Endothelial cell (in vitro differentiated cells): ENCODE measurements at places on chromosomes 4 and X. TPM values are rescaled to one million over a fixed set of nuclear protein-coding genes. Genes with fewer than 3 reads are reported as not detected.

GRCh38 chr4:88353324-88353723, 25.3 kb upstream of the HERC6 start:
- H3K4me1 ChIP-seq = no peaks in the 10 kb centered on the region
- no peak overlapping the region for H3K4me3 ChIP-seq
- peaks cover 1% of the 10 kb centered on the region for H3K27me3 ChIP-seq

DNA sequence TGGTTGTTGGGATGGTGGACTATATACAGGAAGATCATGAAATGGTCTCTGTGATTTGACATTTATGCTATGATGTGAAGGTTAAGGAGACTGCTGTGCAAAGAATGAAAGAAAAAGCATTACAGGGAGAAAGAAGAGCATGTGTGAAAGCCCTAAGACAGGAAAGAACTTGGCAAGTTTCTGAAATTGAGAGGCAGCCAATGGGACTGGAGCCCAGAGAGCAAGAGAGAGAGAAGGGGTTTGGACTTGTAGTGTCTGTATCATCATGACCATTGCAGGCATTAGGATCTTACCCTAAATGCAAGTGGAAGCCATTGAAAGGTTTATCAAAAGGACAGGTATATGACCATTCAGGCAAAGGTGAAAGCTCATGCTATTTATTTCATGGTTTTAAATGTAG, 147.1 kb downstream of the NAA11 start:
- no peaks in the 10 kb centered on the region for H3K36me3 ChIP-seq
- no peaks in the 10 kb centered on the region for H3K27me3 ChIP-seq
- no peak overlapping the region for H3K4me3 ChIP-seq
- no peak overlapping the region for H3K27ac ChIP-seq
- H3K4me1 ChIP-seq = no peaks in the 10 kb centered on the region
- no peak for DNase-seq

Gene ZCCHC18
- total RNA-seq = 3.6 TPM

Gene ITM2A
- total RNA-seq = 97.7 TPM

GRCh38 chr4:181216501-181216900, 1026.7 kb upstream of the TENM3 start:
- no peaks in the 10 kb centered on the region for H3K36me3 ChIP-seq
- H3K4me3 ChIP-seq = no peak overlapping the region
- no peak for DNase-seq
- no peak overlapping the region for H3K27ac ChIP-seq

Gene KIAA1210
- total RNA-seq = not detected

DNA sequence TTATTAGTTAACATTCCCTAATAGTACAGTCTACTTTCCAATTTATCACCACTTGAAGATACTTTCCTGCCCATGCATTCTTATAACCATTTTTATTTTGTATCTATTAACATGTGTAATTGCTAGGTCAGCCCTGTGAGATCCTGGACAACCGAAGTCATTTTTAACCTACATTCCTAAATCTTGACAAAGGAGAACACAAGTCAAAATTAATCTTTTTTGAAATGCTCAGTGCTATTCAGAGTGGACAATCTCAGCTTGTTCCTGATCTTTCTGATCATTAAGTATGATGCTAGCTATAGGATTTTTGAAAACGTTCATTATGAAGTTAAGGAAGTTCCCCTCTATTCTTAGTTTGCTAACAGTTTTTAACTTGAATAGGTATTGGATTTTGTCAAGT, 37.5 kb downstream of the ANXA10 start:
- no peak overlapping the region for H3K27ac ChIP-seq
- no peak for DNase-seq
- no peak overlapping the region for H3K4me3 ChIP-seq

Gene RHOXF1
- not detected for total RNA-seq

Gene HS3ST1
- 0.44 TPM for total RNA-seq

DNA sequence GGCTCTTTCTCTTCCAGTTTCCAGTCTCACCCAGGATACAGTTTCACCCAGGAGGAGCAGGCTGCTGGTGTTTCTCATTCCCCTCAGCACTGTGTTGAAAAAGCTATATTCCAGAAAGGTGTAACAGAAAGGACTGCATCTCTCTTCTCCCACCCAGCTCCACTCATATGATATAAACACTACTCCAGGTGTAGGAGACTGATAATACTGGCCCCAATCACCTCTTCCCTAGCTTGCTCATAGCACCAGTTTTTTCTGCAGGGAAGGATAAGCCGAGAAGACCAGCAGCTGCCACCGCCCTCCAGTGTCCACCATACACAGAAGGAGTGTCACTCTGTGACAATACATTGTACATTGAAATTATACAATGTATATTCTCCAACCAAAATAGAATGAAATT, 105.5 kb upstream of the STK26 start:
- no peak overlapping the region for H3K27ac ChIP-seq
- H3K36me3 ChIP-seq = no peaks in the 10 kb centered on the region

GRCh38 chr4:25144870-25145481, 15.3 kb downstream of the SEPSECS start:
- H3K4me3 ChIP-seq = no peak overlapping the region
- no peak for DNase-seq
- no peaks in the 10 kb centered on the region for H3K36me3 ChIP-seq
- no peak overlapping the region for H3K27ac ChIP-seq
- H3K4me1 ChIP-seq = no peaks in the 10 kb centered on the region

GRCh38 chr4:90584051-90584450, 456.9 kb downstream of the CCSER1 start:
- no peaks in the 10 kb centered on the region for H3K27me3 ChIP-seq
- H3K27ac ChIP-seq = no peak overlapping the region
- no peak overlapping the region for H3K4me3 ChIP-seq
- H3K36me3 ChIP-seq = no peaks in the 10 kb centered on the region
- H3K4me1 ChIP-seq = peaks cover 10% of the 10 kb centered on the region

DNA sequence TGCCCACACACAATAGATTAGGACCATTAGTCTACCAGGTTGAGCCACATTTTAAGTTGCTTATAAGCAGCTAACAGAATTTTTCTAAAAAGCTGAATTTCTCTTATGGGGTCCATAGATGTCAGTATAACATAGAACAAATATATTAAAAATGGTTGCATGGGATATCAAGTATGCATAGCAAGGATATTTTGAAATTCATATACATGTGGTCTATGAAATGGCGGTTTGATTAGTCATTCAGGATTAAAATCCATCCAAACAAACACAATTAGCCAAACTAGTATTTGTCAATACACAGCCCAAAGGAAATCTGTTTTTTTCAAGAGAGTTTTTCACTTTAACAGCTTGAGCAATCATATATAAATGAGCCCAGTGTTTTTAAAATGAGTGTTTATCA, 33.5 kb upstream of the AMOT start:
- no peak overlapping the region for H3K4me3 ChIP-seq
- no peaks in the 10 kb centered on the region for H3K4me1 ChIP-seq
- no peak overlapping the region for H3K27ac ChIP-seq
- no peak for DNase-seq
- H3K27me3 ChIP-seq = no peaks in the 10 kb centered on the region
- H3K36me3 ChIP-seq = no peaks in the 10 kb centered on the region

DNA sequence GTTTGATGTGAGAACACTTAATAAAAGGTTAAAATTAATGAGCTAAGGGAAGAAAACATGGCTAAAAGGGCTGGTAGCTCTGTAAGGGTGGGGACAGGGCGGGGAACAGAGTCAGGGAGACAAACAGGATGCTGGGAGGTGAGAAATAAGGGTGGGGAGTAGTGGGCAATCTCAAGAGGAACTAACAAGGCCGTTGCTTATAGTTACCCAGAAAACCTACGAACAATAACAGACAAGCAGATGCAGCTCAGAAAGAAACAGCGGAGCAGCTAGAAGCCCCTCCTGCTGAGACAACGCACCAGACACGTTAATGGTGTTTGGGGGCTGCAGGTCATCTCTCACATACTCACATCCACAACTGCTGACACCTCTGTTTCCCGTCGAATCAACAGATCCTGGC, 9.7 kb upstream of the KLF3 start:
- no peaks in the 10 kb centered on the region for H3K36me3 ChIP-seq
- no peak overlapping the region for H3K4me3 ChIP-seq
- DNase-seq = no peak
- H3K4me1 ChIP-seq = peaks cover 6% of the 10 kb centered on the region
- H3K27me3 ChIP-seq = peaks cover 2% of the 10 kb centered on the region

DNA sequence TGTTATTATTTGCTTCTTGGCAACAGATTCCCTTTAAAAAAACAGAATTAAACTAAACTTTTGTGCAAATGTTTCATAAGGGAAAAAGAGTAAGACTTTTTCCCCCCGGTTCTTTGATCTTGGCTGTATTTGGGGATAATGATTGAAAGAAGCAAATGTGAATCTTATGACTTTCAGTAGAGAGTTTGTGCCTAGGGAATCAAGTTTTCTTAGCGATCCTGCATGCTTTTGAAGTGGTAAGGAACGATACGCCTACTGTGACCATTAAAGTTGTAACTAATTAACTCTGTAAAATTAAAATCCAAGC, 9.0 kb downstream of the ATP10D start:
- no peaks in the 10 kb centered on the region for H3K36me3 ChIP-seq
- no peak overlapping the region for H3K27ac ChIP-seq
- H3K27me3 ChIP-seq = peaks cover 2% of the 10 kb centered on the region
- H3K4me3 ChIP-seq = no peak overlapping the region
- DNase-seq = no peak
- H3K4me1 ChIP-seq = no peaks in the 10 kb centered on the region

Gene REELD1
- 0.26 TPM for total RNA-seq
